8988T (cell line): ENCODE measurements at places on chromosomes 1 and 21.

GRCh38 chr1:53111073-53111556, 31.3 kb downstream of the SLC1A7 start:
- no peak for DNase-seq

DNA sequence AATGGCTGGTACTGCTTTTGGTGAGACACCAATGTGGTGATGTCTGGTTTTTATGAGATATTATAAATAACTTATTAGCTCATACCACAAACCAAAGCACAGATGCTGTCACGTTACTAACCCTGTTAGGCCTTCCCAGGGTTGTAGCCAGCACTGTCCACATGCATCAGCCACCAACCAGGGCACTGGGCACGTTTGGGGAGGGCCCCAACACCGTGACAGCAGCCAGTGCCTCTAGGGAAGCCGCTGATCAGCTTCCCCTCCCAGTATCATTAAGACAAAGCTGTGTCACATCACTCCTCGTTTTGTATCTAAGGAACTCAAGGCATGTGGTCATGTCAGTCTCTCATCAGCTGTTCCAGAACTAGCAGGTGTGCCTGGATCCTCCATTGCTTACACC, 13.9 kb downstream of the URB1 start:
- no peak for DNase-seq

DNA sequence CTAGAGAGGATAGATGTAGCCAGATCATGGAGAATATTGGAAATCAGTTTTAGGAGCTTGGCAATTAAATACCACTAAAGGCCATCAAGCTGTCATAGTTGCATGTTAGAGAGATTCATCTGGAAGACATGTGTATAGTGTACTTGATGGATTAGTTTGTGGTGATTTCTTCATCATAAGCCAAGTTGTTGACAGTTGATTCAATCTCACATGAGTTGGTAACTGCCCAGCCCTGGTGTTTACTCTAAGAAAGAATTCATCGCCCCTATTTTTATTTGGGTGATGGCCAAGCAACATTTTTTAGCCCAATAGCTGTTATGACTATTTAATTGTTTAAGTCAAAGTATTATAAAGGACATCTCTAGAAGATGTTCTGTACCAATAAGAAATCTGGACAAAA, 737.6 kb downstream of the PLA2G4A start:
- no peak for DNase-seq

DNA sequence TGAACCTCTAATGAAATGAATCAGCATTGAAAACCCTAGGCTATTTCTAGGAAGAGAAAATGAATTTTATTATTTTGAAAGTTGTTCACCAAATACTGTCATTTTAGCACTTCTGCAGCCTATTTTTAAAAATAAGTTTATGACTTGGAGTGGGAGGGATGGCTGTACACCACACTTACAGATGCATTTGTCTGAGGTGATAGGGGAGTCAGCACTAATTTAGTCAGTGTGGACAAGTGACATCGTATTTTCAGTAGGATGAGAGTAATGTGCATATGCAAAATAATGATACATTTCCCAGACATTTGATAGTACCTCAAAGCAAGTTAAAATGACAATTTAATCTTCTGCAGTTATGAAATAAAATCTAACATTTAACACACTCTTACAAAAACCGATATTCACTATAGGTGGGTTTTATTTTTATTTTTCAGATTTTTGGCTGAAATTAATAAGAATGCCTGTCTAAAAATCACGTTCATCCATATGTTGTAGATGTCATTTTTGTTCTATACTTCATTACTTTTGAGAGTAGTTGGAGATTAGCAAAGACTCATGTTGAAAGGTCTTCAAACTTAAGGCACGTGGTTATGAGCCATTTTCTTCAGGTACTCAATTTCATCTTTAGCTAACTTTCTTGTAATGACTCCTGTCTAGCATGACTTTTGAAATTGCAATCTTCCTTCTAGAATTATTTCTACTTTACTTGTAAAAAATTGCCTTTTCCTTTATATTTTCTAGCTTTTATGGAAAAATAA, 186.7 kb downstream of the NCAM2 start:
- DNase-seq = no peak

GRCh38 chr1:206727981-206728696, 42.4 kb upstream of the IL19 start:
- no peak for DNase-seq

DNA sequence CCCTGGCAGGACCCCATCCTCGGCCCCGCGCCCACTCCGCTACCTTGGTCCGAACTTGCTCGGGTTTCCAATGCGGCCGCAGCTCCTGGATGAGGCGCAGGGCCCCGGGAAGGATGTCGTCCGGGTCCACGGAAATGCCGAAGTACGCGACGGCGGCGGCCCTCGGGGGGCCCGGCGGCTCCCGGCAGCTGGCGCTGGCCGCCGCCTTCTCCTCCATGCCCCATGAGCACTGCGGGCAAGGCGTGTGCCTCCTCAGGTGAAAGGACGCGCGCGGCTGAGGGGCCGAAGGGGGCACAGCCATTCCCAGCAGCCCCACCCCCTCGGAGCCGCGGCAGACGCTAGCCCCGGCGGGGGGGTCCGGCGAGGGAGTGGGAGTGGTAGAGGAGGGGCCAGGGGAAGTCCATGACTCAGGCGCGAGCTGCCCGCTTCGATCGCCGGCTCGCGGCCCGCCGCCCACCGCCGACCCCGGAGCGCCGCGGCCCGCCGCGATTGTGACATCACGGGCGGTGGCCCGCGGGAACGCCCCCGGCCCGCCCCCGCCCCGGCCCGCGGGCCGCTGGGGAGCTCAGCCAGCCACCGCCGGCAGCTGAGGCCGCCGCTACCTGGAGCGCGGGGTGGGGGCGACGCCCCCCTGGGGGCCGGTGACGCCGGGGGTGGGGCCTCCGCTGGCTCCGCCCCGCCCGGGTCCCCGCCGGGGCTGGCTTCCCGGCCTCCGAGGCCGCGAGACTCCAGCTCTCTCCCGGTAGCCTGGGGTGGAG, at the start of gene ETNK2:
Gene ETNK2, minus strand, starts transcription at position 493 of the 758 bp plus-strand sequence. Its CDS starts 192 bp downstream, at position 301.
- DNase-seq = peak; percentile 93

DNA sequence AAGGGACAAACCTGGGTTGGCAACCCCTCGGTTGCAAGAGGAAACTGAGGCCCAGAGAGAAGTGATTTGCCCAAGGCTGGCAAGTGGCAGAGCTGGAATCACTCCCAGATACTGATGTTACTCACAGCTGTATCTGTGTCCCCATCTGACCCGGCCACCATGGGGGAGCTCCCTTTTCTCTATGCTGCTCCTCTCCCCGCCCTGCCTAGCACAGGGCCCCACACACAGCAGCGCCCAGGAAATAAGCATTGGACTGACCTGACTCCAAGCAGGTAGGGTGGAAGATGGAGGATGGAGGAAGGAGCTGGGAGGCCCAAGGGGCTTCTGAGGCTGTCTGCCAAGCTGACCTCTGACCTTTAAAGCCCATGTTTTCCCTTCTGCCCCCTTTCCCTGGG, 3.0 kb upstream of the FBLIM1 start:
- no peak for DNase-seq

DNA sequence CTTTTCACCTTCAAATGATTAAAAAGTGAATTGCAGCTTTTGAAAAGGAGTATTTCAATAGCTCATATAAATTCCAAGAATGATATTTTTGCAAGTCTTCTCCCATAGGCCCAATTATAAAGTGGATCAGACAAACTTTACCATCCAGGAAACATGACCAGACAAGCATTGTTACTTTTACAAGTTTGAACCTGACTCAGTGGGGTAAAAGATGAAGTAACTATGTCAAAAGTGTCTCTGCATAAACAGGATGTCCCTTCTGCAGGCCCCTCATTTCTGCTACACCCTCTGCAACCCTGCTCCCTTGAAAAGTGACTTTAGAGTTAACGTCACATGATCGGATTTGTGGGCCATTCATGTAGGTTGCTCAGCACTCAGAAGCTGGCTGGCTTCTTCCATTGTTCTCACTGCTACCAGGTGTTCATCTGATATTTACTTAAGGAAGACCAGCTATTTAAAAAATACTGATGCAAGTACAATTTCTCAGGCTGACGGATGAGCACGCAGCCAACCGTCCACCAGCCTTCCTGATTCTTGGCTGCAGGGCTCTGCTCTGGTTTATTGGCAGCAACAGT, 32.3 kb downstream of the URB1 start:
- no peak for DNase-seq

- DNase-seq = peak; percentile 85
These were observed 1.0 kb upstream of the DCAF6 start for GRCh38 chr1:167935216-167936067.

GRCh38 chr1:153728305-153729066, 636 bp downstream of the INTS3 start:
- DNase-seq = no peak

DNA sequence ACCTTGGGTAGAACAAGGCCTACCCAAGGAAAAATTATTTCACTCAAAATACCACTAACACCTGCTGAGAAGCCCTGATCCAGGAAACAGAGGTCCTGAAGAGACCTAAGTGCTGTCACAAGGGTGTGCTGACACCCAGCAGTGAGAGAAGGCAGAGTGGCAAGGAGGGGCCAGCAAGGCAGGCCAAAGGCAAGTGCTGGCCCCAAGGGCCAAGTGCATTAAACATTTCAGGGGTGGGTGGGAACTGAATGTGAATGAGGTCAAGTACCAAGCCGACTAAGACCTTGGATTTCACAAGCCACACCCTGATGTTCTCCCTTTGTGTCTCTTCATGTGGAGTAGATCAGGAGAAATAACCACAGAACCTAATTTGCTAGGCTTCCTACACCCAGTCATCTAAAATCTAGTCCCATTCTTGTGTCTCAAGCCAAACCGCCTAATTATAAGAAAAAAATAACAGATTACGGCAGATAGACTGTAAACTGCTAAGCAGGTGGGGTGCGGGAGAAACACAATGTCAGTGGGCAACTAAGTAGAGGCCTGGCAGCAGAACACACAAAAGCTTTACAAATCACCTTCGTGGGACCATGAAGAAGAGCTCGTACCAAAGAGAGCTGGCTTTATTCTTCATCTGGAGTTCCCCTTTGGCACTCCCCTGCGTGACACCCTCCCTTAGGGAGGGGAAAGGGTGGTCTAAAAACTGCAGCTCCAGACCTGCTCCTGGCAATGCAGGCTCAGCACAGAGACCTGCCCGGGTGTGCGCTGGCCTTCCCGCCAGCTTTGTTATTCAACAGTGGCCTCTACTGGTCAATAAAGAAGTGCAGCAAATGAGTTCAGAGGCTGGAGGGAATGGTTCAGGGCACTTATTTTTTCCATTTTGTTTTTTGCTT, 8.7 kb downstream of the UBE2G2 start:
- DNase-seq = peak; percentile 54

DNA sequence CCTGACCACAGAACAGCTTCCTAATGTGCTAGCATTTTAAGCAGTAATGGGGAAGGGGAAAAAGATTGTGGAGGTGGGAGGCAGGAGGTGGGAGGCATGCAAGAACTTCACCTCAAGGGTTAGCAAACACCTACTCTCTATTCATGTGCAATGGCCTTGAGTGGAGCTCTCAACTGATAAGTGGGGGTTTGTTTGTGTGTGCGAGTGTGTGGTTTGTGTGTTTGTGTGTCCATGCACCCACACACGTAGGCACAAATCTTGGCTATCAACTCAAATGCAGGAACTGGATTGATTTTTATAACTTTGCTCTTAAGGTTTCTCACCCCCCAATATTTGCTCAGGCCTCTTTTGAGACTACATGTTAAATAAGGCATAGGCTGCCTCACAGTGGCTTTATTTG, 78.6 kb downstream of the SYT6 start:
- no peak for DNase-seq

DNA sequence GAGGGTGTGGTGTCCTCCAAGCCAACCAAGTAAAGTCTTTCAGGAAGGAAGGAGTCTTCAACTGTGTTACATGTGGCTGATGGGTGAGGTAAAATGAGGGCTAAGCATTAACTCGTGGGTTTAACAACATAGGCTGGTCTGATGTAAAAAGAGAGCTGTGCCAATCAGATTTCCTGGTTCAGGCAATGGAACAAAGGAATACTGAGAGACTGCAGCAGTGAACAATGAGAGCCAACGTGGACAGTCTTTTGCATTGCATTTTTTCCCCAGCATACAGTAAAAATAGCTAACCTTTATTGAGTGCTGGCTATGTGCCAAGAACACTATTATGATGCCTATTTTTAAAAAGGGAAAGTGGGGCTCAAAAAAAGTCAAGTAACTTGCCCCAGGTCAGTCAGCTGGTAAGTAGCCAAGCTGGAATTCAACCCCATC, 31.1 kb downstream of the DLGAP3 start:
- no peak for DNase-seq

DNA sequence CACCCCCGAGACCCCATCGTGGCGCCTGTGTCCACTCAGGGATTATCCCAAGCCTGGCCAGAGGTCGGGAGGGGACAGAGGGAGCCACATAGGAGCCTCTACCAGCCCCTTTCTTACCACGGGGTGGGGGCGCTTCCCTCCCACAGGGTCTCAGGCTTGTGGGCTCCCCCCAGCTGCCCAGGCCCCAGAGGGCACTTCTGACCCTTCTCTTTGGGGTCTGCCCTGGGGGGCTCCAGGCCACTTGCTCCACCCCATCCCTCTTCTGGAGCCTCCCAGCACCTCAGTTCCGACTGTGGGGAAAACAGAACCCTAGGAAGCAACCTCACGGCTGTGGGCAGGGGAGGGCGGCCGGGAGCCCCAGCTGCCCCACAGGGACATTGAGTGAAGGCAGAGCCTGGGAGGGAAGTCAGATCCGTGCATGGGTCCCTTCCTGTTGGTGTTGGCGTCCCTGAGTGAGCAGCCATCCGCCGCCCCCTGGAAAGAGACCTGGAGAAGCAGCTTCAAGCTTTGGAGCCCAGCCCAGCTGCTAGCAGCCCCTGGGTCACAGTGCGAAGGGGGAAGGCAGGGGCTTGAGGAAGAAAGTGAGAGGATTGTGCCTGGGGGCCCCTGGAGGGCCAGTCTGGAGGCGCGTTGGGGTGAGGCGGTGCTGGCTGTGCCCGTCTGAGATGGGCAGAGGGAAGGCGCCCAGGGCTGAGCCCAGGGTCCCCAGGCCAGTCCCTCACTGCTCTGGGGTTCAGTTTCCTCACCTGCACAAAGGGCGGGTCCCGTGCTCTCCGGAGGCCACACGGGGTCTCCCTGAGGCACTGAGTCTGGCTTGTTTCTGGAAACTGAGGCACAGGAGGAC, 22.1 kb downstream of the RRP1 start:
- peak; percentile 49 for DNase-seq

- DNase-seq = no peak
These were observed 356.3 kb upstream of the PRMT6 start for GRCh38 chr1:106700211-106700610.

DNA sequence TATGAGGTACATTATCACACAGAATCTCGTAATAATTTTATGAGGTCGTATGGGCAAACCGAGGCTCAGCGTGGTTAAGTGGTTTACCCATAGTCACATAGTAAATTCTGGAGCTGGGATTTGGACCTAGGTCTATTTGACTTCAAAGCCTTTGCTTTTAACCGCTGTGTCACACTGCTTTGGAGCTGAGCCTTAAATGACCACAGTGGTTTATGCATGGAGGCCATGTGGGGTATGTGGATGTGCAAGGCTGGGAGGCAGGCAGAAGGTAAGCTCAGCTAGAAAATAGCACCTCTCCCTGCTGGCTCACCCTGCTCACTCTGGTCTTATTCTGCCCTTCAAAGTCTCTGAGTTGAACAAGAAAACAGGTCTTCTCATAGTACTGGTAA, 269.5 kb downstream of the TRABD2B start:
- DNase-seq = no peak

DNA sequence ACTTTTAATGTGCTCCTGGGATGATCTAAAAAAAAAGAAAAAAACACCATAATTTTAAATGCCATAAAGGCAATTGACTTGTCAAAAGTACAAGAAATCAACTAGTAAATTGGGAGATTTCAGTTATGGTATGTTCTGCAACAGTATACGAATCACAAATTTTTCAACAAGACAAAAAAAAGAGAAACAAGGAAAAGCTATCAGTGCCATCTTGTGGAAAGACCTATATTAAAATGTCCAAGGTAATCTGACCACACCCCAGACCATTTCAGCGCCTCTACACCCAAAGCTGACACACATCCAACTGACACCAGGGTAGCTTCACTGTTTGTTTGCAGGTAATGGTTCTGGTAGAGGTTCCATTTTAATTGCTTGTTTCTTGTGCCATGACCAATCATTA, 5.0 kb upstream of the DUSP23 start:
- DNase-seq = no peak
